ENCODE measurements at places on chromosomes 2 and 18. TPM values are rescaled to one million over a fixed set of nuclear protein-coding genes. Genes with fewer than 3 reads are reported as not detected.

Gene DLGAP1
- 6.2 TPM for polyA plus RNA-seq

DNA sequence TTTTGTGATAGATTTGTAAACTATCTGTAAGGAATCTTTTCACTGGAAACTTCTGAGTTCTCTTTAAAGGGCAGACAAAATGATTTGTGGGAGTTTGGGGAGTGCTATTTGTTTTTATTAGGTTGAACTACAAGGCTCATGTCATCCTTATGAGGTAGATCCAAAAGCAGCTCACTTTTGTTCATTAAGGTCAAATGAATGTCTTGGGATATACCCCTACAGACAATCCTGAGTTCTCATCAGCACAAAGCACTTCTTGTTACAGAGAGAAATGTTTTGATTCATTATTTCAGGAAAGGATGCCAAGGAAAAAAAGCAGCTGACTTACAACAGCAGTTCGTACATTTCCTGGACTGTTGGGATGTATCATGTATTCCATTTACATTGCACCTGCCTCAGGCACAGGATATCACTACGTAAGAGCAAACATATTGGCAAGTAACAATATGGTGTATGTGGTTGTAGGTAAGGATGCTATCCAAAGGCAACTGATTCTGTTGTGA lies 68.9 kb downstream of the DCC start:
- DNase-seq = no peak

- DNase-seq = no peak
Measured at GRCh38 chr2:151306621-151307020, 17.2 kb upstream of the NMI start.

DNA sequence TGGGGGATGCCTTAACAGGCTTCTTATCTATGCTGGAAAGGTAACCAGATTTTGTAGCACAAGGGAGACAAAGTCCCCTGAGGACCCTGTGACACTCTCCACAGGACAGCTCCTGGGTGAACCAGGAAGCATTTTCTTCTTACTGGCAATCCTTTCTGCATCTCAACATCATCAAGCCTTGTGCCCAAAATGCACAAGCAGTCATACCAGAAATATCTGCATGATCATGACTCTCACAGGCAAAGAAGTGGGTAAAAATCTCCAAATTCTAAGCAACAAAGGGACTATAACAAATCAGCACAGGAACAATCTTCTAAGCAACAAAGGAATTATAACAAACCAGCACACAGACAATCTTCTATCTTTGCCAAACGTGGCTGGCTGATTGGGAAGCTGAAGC lies 99.1 kb upstream of the CD226 start:
- DNase-seq = no peak

Gene ODC1
- 375 TPM for polyA plus RNA-seq

- no peak for DNase-seq
Measured at GRCh38 chr2:189681203-189681602, 6.7 kb downstream of the ANKAR start.

Gene OBSL1
- polyA plus RNA-seq = 136 TPM

- DNase-seq = no peak
Measured at GRCh38 chr2:196586511-196586991, 53.0 kb upstream of the CCDC150 start.

Gene UGT1A10
- not detected for polyA plus RNA-seq

Gene ITPRIPL1
- polyA plus RNA-seq = 5.2 TPM

Gene ATP6V1B1
- polyA plus RNA-seq = 58.5 TPM

Gene FAM124B
- 2.6 TPM for polyA plus RNA-seq

GRCh38 chr18:13451213-13451540 lies 232.6 kb downstream of the LDLRAD4 start:
- no peak for DNase-seq

DNA sequence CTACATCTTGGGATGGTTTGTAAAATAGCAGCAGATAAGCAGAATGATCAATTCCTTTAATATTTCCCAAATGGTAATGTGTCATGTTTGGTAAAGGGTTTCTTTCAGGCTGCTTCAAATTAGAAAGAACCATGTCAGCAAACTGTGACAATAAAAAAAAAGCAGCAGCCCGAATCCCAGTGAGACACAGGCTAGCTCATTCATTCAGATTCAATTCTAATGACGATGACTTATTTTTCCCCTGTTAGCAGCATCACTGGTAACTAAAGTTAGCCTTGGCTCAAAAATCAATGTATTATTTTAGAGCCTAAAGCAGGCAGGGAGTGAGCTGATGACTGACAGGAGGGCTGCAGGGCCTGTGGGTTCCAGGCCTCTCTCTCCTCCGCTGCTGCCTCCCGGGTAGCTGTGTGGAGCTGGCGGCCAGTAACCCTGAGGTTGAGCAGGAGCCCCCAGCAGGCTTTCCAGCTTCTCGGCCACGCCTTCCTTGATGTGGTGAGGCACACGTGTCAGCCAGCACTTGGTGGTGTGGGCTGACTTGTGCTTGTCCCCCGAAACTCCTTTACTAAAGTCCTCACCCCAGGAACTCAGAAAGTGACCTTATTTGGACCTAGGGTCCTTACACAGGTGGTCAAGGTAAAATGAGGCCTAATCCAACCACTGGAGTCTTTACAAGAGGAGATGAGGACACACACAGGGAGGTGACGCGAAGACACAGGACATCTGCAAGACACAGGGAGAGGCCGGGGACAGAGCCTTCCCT lies 120.5 kb upstream of the HS6ST1 start:
- no peak for DNase-seq

DNA sequence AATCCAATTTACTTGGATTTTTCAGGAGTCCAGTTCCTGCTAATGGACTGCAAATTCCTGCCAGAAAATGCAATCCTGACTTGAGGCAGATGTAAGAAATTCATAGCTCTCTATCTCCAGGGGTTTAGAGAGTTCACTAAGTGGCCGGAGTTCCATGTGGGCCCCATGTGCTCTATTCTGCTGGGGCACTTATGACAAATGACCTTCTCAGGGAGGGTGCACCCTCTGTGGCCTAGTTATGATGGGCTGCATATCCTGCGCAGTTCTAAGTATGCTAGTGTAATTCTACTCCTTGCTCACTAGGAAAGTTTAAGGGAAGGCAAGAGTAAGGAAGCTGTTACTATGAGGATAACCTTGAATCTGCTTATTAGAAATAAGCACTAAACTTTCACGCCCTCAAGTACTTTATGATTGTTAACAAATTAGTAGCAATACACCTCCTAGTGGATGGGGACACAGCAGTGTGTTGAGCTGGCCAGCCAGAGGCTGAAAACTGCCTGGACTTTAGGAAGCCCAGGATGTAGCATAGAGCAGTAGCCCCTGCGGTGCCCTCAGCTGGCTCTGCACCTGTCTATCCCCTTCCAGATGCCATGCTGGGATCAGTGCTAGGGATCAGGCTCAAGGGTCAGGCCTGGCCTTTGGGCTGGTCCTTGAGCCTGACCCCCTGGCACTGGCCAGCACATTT lies 14.4 kb downstream of the SMYD1 start:
- no peak for DNase-seq

Gene HTR2B
- polyA plus RNA-seq = 16.3 TPM

DNA sequence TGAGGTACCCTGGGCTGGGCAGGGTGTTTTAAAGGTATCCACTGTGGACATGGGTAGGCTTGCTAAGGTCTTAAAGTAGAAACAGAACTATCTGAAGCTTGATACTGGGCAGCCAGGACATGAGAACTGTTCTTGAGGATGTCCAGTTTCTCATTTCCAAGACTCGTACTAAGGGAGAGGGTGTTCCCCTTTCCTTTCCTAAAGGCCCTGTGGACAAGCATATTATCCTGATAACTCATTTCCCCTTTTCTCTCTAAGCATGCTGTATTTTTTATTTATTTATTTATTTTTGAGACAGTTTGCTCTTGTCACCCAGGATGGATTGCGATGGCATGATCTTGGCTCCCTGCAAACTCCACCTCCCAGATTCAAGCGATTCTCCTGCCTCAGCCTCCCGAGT lies 273.6 kb downstream of the PRKCE start:
- no peak for DNase-seq

DNA sequence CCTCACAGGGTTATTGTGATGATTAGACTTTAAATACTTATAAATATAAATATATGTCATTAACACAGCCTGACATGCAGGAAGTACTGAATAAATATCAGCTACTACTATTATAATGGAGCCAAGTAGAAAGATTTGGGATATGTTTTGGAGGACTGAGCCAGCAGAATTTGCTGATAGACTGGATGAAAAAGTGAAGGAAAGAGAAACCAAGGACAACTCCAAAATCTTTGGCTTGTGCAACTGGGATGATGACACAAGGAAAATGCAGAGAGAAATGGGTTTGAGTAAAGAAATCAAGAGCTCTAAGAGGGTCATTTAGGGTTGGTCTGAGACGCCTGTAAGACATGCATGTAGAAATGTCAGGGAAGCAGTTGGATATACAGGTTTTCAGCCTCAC lies 15.6 kb downstream of the ADD2 start:
- no peak for DNase-seq

DNA sequence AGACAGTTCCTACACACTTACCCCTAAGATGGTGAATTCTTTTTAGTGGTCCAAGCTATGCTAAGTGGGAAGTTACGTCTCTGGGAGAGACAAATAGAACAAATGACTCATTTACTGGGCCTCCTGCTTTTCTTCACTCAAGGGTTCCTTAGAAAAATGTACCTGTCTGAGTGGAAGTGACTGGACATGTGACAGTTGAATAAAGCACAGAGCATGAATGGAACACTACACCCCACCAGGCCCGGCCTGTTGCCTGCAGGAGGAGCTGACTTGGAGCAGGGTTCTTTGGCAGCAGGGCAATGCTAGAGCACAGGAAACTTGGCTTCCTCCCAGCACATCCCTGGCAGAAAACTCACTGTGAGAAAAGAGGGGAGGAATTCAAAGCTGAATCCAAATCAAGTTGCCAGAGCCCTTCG lies 451.0 kb upstream of the SETBP1 start:
- no peak for DNase-seq

GRCh38 chr2:177260379-177260778 lies 4.1 kb downstream of the NFE2L2 start:
- no peak for DNase-seq

DNA sequence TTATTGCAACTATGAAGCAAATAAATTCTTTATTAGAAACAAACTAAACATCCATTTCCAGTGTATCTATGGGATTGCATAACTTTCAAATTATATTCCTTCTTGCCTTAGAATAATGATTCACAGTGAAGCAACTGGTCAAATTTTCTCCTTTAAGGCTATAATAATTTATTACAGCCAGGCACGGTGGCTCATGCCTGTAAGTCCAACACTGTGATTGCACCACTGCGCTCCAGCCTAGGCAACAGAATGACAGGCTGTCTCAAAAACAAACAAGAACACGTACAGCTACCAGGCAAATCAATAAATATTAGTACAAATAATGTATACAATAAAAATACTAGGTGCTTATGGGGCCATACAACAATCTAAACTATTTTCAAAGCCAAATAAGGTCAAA lies 1416.2 kb downstream of the LRP1B start:
- DNase-seq = no peak

Gene TTN
- polyA plus RNA-seq = 1.2 TPM

All from left kidney (tissue), 8 donors.